ENCODE measurements at places on chromosomes 4 and X.

GRCh38 chrX:13387666-13388494 lies 68.0 kb upstream of the ATXN3L start:
- DNase-seq: no peak

GRCh38 chr4:613126-613525 lies 12.2 kb upstream of the PDE6B start:
- DNase-seq: no peak

DNA sequence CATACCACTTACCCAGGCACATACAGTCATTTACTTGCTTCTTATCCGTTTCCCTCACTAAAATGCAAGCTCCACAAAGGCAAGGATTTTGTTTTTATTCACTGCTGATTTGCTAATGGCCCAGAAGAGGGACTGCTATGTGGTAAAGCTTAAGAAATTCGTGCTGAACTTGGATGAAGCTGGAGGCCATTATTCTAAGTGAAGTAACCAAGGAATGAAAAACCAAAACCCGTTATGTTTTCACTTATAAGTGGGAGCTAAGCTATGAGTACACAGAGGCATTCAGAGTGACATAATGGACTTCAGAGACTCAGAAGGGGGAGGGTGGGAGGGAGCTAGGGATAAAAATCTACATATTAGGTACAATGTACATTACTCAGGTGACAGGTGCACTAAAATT lies 47.2 kb downstream of the RAB33B start:
- no peak for DNase-seq

- no peak for DNase-seq
These were observed 30.3 kb downstream of the COPS4 start for GRCh38 chr4:83065266-83065665.

- no peak for DNase-seq
These were observed 199.5 kb upstream of the IGFBP7 start for GRCh38 chr4:57309658-57310057.

DNA sequence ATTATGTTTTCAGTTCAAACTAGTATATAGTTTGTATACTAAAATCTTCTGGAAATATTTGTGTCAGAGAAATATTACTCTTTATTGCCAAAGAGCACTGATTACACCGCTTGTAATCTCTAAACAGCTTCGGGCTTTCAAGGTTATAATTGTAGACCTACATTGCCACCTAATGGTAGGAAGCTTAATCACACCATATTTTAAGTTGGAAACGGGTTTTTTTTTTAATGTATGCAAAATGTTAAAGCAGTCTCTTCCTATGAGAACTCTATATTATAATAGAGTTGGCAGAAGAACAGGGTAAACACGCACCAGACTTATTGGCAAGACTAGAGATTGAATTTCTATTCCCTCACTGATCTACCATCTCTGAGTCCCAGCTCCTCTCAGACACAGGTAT lies 19.5 kb upstream of the NFXL1 start:
- peak; percentile 80 for DNase-seq

GRCh38 chr4:18816228-18816895 lies 794.8 kb upstream of the LCORL start:
- DNase-seq: no peak

DNA sequence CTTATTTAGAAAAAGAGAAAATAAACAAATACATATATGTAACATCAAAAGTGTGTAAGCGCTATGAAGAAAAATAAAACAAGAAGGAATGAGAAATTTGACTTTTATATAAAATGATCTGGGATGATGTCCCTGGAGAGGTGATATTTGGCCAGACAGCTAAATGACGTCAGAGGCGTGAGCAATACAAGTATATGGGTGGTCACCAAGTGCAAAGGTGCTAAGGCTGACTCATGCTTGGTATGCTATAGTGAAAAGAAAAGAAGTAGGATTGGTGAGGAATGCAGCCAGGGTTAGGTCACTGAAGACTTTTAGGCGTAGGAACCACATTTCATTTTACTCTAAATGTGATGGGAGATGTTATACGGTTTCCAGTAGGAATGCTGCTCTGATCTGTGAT lies 1049.1 kb upstream of the TENM3 start:
- no peak for DNase-seq

GRCh38 chrX:39430551-39430950 lies 629.3 kb downstream of the MID1IP1 start:
- no peak for DNase-seq

- DNase-seq: peak; percentile 0
These were observed at the start of gene BEX5 for GRCh38 chrX:102155806-102156179. TSS of gene BEX5 (minus strand) at chrX:102155977. CDS start at chrX:102154265, 1,712 bp downstream.

DNA sequence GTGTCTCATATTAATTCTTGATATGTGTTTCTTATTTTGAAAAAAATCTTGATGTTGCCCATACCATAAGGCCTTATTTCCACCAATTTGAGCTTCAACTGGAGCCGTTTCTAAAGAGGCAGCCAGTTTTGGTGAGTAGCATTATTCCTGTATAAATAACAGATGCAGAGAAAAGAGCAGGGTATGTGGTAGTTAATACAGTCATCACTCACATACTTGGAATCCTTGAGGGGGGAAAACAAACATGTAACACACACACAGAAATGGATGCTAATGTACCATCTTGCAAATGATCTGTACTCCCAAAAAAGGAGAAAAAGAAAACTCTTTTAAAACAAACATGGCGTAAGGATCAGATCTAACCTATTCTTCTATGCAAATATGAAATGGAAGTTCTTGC lies 389.7 kb downstream of the GPM6A start:
- no peak for DNase-seq

- DNase-seq: no peak
These were observed 8.0 kb upstream of the TENM3 start for GRCh38 chr4:182235021-182235795.

DNA sequence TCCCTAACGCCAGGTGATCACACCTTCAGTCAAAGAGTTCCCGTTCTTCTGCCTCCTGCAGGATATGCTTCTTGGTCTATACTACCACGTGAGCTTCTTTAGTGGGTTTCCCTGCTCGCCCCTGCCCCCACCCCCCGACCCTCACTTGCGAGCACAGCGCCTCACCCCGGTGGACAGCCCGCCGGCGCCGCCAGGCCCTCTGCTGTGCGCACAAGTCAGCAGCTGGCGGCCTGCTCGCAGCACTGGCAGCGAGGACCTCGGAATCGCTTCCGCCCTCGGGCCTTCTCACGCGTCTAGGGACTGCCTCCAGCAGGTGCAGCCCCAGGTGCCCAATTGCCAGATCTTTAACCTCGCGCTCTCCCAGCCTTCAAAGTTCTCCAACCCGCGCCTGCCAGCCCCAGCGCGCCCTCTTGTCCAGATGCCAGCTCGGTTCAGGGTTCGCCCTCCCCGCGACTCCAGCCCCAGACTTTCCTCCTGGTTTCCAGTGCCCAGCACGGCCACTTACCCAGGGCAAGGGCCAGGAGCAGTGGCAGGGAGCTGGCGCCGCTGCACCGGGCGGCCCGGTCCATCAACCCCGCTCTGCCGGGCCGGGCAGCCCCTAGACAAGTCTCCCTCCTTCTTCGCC lies 454 bp downstream of the BTC start:
- DNase-seq: no peak

DNA sequence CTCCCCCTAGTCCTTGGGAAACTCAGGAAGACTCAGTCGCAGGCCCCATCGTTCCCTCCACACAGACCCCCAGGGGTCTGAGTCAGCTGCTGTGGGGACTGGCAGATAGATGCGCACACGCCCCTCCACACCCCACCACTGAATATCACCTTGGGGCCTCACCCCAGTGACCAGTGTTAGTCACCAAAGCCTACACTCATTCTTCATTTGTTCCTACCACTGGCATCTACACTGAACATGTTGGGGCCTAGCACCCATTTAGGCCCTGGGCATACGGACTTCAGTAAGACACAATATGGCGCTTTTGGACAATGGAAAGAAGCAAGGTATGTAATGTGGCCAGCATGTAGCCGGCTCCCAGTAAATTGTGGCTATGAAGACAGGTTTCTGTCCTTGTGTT lies 154.1 kb upstream of the PJA1 start:
- DNase-seq: no peak

- DNase-seq: no peak
These were observed 102.1 kb upstream of the FAM9B start for GRCh38 chrX:9135901-9136510.

GRCh38 chr4:174626342-174627008 lies 104.2 kb upstream of the HPGD start:
- DNase-seq: no peak

GRCh38 chr4:149896432-149896831 lies 80.8 kb upstream of the IQCM start:
- no peak for DNase-seq

DNA sequence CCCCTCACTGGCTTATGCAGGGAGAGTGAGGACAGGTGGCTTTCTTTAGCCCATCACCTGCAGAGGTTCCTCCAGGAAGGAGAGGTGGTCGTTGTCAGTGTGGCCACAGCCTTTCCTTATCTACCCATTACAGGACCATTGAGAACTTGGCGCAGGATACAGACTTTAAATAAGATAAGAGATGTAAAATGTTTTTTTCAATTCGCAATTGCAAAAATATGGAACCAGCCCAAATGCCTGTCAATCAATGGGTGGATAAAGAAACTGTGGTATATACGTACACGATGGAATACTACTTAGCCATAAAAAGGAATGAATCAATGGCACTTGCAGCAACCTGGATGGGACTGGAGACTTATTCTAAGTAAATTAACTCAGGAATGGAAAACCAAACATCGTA lies 6.9 kb upstream of the RNF175 start:
- no peak for DNase-seq

GRCh38 chrX:13080128-13080795 lies 35.8 kb upstream of the FAM9C start:
- no peak for DNase-seq

DNA sequence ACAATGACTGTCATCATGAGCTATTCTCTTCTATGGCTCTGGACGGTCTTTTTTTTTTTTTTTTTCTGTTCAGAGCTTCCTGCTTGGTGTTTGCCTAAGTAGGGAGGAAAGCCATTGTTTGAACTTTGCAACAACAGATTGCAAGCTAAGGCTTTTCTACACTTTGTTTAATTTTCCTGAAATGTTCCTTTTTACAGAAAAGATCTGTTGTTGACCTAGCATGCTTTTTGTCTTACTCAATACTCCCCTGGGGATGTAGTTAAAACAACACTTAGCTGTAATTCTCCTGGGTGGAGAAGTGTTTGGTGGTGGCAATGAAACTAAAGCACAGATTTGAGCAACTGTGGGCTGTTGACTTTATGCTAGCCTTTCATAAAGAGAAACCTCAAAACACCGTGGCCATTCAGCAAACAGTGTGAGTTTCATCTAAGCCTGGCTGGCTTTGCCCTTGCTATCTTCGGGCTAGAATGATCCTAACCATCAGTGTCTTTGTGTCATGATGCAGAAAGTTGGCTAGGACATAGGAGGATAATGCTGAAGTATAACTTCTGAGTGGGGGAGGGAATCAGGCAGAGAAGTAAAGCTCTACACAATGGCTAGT lies 110.5 kb downstream of the ANXA3 start:
- no peak for DNase-seq

GRCh38 chrX:57516491-57516890 lies 75.3 kb upstream of the ZXDB start:
- DNase-seq: no peak

GRCh38 chr4:110967936-110968335 lies 345.1 kb upstream of the PITX2 start:
- DNase-seq: no peak

GRCh38 chr4:36758312-36759178 lies 477.1 kb downstream of the DTHD1 start:
- no peak for DNase-seq

DNA sequence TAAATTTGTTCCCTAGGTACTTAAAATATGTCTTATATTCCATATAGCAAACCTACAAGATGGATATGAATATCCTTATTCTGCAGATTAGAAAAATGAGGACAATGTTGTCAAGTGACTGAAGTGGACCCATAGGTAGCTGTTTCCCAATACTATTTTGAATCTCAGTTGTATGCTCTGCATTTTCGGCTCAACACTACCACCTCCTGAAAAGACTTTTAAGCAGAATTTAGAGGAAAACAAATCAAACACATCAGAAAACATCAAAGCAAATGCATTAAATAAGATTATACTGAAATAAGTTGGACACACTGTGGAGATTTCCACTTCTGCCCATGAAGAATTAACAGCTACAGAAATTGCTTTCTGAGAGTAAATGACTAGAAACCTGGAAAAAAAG lies 488.7 kb downstream of the TRIML1 start:
- DNase-seq: no peak

GRCh38 chr4:41044791-41045190 lies 169.6 kb downstream of the APBB2 start:
- no peak for DNase-seq

DNA sequence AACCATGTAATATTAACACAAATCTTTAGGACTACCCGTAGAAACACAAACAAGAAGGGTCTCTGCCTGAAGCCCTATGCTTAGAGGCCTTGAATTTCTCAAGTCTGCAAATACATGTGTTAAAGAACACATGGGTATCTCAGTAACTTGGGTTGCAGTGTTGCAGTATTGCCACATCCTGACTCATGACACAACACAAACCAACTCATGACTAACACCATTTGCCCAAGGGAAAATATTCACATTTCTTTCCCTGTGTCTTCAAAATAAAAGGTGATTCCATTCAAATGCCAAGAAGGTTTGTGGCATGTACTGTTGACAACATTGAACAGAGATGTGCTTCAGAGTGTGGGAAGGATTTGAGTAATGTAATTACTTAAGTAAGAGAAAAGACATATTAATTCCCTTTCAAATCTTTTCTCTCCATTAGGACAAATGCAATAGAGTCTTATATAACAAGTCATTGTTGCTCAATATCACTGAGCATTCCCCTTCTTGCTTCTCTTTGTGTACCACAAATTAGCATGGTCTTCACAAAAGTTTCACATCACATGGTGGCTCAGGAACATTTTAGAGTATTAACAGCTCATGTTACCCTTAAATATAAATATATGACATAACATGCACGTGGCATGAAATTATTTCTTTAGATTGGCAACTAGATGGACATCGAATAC lies 487.1 kb downstream of the STPG2 start:
- DNase-seq: no peak

DNA sequence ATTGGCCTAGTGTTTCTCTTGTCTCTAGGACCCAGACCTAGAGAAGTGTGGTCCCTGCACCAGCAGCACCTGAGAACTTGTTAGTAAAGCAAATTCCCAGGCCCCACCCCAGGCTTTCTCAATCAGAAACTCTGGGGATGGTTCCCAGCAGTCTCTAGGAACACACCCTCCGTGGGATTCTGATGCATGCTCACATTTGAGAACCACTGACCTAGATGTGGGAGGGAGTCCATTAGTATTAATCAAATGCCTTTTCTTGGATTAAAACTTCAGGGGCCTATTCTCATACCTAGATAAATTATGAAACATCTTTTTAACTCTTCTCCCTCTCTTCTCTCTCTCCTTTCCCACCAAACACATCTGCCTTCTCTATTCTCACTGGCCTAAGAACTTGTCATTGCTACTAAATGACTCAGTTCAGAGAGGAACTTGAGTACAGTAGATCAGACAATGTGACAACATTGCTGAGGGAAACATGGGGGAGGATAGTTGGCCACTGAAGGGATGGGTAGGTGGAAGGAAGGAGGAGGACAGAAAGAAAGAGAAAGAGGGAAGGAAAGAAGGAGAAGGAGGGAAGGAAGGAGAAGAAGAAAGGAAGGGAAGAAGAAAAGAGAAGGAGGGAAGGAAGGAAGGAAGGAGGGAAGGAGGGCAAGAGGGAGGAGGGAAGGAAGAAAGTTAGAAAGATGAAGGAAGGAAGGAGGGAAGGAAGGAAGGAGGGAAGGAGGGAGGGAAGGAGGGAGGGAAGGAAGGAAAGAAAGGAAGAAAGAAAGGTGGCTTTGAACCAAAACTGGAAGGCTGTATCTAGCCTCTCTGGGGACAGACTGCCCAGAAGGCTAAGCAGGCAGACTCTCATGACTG lies 132.7 kb upstream of the MAP3K15 start:
- DNase-seq: no peak

- DNase-seq: no peak
These were observed 71.6 kb downstream of the PRRG1 start for GRCh38 chrX:37420756-37421155.

GRCh38 chr4:144732584-144733428 lies 86.8 kb downstream of the HHIP start:
- no peak for DNase-seq

All from NAMALWA (cell line).